ENCODE measurements at places on chromosomes 5 and 9.

GRCh38 chr5:168816661-168817060, 237.5 kb upstream of the PANK3 start:
- no peak for DNase-seq

DNA sequence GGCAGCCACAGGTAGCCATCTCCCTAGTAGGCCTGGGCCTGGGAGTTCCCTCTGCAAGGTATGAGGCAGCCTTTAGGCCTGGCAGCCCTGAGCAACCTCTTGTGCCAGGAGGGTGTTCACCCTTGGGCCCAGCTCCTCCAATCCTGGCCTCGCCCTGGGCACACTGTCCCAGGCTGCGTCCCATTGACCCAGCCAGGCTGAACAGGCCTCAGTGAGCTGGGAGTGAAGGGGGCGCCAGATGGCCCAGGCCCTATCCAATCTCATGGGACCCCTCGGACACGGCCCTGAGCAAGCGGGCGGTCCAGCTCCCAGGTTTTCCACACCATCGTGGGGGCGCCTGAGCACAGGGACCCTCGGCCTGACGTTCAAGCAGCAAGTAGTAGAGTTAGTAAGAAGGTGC, 14.5 kb downstream of the SH3GLB2 start:
- DNase-seq, result no peak

DNA sequence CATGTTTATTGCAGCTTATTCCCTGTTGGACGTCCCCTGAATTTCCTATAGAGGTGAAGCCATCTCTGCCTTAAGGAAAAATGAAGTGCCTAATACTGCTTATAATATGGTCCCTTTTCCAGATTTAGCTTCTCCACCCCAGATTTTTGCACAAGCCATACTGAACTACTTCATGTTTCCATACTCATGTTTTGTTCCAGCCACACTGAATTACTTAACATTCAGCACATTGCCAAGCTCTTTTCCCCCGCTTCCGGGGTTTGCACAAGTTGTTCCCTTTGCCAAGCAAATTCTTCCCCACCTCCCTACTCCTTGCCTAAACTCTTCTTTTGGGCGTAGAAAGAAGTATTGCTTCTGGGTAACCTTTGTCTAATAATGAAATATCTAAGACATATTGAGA, 1.7 kb upstream of the CNTRL start:
- peak; percentile 70 for DNase-seq

- DNase-seq, result no peak
Observed at GRCh38 chr5:178196986-178197385, 7.3 kb upstream of the HNRNPAB start.

DNA sequence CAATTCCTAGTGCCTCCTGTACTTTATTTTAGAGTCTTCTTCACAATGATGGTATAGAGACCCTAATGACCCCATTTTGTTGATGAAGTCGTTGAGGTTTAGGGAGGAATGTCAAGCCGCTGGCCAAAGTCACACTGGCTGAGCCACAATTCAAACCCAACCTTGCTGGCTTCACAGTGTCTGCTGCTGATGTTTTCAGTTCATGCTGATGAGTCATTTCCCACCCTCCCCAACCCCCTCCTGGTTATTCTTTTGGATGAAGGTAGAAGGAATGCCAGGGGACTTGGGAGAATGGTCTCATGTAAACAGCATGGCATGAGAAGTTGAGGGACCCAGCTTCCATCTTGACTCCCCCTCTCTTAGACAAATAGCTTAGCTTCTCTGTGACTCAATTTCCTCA, 68.6 kb downstream of the TMEM252 start:
- DNase-seq, result no peak

GRCh38 chr5:33834334-33834733, 57.5 kb downstream of the ADAMTS12 start:
- DNase-seq, result no peak

GRCh38 chr5:148259288-148259687, 9.3 kb upstream of the SPINK13 start:
- DNase-seq, result no peak

- DNase-seq, result no peak
Observed at GRCh38 chr9:136493567-136493971, 10.7 kb upstream of the SEC16A start.

GRCh38 chr5:96781031-96781971, 26.4 kb downstream of the ERAP1 start:
- no peak for DNase-seq

DNA sequence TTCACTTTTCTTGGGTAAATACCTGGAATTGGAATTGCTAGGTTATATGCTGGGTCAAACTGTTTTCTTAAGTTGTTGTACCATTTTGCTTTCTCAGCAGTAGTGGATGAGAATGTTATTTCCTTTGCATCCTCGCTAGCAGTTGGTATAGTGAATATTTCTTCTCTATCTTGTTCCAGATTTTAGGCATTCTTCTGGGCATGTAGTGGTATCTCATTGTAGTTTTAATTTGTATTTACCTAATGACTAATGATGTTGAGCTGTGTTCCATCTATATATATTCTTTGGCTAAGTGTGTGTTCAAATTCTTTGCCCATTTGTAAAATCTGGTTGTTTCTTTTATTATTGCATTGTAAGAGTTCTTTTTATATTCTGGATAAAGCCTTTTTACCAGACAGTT, 333.3 kb downstream of the MAT2B start:
- no peak for DNase-seq

DNA sequence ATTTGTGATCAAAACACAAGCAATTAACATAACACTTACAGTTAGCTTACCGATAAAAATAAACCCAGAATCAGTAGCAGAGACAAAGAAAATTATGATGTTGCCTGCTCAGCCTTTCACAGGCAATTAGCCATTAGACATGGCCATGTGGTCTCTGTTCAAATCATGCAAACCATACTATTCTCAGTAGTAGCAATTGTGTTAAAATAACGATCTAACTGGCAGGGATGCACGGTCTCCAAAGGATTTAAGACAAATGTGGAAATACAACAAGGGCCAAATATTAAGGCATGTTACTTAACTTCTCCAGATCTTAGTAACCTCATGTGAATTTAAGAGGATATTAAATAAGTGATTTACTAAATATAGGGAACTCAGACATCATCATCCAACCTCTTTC, 59.5 kb downstream of the PTBP3 start:
- no peak for DNase-seq

GRCh38 chr9:125700791-125701190, 6.2 kb downstream of the MAPKAP1 start:
- DNase-seq, result no peak

GRCh38 chr9:134286471-134287245, 39.6 kb upstream of the RXRA start:
- no peak for DNase-seq

GRCh38 chr5:16037121-16037845, 142.3 kb downstream of the MARCHF11 start:
- no peak for DNase-seq

DNA sequence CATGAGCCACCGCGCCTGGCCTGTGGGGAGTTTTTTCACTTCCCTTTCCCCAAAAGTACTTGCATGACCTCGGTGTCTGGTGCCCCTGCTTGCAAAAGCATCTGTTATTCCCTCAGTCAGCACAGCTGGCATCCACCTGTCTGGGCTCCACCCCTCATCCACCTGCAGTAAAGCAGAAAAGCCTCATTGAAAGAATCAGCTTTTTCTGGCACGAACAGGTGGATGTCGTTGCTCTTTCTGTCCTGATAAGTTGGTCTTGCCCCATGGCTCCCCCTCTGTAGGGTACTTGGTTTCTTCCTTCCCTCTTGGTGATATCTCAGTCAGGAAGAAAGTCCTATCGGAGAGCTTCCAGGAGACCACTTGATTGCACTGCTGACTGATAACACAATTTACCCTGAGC, 37.4 kb downstream of the WWC1 start:
- no peak for DNase-seq

DNA sequence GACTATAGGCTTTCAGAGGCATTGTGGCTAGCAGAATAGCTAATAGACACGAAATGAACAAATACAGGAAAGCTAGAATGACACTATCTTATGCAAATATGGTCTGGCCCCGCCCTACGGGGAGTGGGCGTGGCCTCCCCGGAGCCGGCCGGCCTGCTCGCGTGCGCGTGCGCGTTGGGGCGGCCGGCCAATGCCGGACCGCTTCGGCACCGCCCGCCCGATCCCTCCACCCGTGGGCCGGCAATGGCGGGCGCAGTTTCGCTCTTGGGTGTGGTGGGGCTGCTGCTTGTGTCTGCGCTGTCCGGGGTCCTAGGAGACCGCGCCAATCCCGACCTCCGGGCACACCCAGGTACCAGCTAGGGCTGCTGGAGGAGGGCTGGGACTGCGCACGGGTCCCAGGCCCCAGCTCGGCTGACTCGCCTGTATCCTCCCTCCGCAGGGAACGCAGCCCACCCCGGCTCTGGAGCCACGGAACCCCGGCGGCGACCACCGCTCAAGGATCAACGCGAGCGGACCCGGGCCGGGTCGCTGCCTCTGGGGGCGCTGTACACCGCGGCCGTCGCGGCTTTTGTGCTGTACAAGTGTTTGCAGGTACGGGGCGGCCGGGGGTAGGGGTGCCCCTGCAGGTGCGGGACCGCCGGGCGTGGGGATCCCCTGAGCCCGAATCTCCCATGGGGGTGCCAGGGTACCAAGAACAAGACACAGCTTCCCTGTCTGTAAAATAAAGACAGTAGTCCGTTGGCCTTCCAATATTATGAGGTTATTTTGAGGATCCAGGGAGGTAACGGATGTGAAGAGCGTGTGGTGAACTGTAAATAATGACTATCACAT, at the start of gene CCDC107:
CCDC107 (plus strand) TSS at position 156 of the 831 bp plus-strand sequence; CDS start at position 244, 88 bp downstream.
- DNase-seq, result peak; percentile 83

DNA sequence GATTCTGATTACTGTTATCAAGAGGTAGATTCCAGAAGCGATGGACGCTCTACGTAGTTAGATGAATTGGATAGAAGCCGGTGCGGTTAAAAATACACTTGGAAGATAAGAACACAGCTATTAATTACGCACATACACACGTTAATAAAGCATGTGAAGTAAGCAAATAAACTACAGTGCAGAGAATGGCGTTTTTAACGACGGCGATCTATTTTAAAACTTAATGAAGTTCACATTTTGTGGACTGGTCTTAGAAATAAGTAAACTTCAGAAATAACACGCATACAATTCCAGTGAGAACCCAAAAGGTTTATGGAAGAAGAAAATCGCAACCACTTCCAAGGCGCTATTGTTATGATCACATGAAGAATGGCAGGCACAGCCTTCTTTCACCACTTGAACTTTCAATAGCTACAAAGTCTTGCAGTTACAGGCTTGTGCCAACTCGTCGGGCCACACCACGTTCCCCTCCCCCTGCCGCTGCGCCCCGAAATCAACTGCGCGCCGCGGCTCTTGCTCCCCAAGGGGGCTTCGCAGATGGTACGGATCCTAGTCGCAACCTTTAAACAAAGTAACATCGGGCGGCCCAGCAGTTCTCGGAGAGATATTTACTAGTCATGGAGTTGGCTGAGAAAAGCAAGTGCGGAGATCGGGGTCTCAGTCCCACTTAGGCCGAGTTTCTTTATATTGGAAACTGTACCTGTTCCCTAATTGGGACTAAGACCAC, 866 bp upstream of the SEMA6A start:
- no peak for DNase-seq

- no peak for DNase-seq
Observed at GRCh38 chr9:133226219-133227171, 17.4 kb upstream of the OBP2B start.

DNA sequence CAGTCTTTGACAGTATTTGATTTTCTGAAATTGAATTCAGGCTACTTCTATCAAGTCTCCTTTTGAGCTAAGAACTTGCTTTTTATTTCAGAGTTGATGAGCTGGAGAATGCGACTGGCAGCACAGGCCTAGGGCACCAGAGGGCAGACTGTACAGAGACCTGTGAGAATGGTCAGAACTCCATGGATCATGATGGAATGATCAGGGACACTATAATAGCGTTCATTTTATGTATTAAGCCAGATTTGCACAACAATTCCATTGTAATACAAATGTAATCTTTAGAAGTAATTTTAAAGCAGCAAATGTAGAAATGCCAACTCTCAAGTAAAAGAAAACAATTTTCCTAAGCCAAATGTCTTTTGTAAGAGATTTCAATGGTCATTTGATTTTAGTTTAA, 902.4 kb downstream of the NR2F1-AS1 start:
- DNase-seq, result no peak

DNA sequence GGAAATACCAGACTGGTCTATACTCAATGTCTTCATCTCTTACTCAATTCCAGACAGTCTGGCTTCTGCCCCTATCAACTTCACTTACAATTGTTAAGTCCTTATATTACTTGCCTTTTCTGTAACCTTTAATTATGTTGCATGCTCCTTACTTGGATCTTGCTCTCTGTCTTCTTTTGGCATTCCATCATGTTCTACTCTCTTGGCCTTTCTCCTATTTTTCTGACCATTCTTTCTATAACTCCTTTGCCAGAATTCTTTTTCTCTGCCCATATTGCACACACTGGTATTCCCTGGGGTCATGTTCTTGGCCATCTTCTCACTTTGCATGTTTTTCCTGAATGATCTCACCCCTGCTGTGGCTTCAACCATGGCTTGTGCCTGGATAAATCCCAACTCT, 209.8 kb upstream of the ZNF462 start:
- no peak for DNase-seq

DNA sequence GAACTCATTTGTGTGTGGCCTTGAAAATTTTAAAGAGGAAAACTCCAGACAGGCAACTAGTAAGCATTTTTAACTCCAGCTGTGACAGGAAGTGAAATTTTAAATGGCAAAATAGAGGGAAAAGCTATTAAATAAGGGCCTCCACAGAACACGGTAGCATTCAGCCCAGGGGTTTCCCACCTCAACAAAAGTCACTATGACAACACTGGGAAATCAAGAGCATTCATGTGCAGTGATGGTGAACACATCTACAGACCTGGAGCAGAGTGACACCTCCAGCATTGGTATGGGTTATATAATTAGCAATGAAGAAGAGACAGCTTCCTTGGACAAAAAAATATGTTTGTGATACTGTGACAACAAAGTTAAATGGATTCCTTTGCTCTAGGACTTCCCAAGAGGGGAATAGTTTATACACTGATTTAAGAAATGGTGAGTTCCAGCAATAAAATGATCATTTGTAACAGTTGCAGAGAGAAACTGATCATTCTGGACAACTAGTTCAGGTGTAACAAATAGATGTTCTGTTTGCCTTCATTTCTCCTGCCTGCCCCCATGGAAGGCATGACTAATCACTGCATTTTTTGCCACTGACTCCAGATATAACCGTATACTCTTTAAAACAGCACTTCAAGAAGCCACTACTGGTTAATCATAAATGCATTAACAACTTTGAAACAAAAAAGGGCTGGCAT, 93.3 kb upstream of the SLC44A1 start:
- no peak for DNase-seq

DNA sequence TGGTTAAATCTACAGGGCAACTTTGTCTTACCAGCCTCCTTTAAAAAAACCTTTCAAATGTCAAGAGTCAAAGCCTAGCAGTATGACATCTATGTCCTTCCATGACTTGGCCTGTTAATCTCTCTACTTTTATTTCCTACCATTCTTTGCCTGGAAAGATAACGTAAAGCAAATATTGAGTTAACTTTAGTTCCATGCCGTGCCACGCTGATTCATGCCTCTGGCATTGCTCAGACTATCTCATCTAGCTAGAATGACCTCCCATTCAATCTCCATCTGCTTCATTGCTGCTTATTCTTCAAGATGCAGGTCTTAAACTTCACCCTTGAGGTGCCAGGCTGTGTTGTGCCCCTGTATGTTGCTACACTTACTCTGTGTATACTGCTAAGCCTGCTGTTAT, 729.8 kb downstream of the EFNA5 start:
- DNase-seq, result no peak
